ENCODE measurements at places on chromosomes 16 and 17.

DNA sequence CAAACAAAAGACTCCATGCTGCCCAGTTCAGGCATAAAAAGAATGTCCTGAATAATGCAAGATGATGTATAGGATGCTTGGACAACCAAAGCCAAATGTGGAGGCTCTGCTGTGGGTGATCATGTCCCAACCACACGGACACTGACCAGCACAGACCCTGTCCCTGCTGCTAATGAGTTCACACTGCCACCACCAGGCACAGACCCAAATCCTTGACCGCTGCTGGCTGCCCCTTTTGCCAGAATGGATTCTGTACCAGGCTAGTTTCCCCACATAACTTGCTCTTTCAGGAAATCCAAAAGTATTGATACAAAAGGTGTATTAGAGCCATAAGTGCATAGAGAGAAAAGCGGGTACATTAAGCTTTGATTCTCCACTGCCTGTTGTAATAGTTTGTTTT is 60.9 kb downstream of the XYLT1 start:
- DNase-seq = no peak

DNA sequence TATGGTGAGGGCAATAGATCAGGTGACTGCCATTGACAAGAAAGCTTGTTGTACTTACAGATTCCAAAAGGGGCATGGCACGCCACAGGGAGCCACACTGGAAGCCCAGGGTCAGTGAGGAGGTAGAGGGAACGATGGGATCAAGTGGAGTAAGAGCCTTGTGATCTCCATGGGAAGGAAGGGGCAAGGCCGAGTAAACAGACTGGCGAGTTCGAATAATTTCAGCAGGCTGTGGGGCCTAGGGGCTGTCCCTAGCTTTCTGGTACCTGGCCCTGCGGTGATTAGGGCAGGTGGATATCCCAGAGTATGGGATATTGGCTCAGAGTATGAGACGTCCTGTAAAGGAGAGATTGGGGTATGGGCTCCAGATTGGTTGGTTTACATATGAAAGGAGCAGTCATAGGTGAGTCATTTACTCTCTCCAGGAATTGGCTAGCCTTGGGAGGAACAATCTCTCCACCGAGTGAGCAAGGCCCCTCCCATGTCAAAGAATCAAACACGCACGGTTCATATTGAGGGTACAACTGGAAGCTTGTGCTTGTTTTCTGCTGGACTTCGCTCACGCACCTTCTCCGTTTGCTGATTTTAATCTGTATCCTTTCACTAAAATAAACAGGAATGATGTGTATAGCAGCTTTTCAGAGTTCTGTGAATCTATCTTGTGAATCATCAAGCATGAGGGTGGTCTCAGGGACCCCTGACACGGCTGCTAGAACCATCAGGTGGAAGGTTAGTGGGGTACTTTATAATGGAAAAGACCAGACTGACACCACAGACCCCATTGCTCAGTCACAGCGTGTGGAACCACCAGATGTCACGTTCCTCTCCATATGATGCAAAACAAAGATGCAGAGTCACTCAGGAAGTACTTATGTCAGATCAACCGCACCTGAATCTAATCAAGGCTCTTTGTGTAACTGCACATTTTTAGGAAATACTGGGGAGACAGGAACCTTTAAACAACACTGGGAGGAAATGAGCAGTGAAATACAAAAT is 27.9 kb downstream of the GABARAPL2 start:
- DNase-seq = no peak

- DNase-seq = no peak
These were observed 3.1 kb upstream of the MIF4GD start for GRCh38 chr17:75273977-75274708.

DNA sequence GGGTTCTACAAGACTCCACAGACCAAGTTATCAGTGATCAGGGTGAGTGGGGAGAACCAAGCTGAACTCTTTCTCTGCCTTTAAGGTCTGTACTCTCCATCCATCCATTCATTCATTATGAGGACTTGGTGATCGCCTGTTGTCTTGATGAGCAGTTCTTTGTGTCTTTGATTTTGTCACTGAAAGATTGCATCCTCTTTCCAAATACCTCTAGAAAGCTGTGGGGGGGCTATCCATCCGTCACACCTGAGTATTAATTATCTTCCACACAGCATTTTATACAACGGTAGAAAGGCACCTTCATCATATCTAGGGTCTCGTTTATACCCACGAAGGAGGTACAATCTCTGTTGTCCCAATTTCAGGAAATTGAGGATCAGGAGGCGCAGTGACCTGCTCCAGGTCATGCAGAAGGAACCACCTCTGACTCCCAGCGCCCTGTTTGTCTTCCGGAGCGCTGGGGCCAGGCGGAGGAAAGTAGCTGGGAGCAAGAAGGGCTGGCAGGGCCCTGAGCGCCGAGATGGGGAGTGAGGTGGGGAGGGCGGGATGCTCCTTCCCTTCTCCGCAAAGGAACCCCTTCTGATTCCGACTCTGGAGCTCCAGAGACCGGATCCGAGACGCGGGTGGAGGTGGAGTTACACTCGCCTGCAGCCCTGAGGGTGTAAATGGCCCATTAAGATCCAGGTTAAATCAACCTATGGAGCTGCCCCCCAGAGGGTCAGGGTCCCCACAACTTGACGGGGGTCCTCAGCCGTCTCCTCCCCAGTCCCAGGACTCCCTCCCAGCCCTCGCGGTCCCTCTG is 605 bp upstream of the ABAT start:
- DNase-seq = no peak

DNA sequence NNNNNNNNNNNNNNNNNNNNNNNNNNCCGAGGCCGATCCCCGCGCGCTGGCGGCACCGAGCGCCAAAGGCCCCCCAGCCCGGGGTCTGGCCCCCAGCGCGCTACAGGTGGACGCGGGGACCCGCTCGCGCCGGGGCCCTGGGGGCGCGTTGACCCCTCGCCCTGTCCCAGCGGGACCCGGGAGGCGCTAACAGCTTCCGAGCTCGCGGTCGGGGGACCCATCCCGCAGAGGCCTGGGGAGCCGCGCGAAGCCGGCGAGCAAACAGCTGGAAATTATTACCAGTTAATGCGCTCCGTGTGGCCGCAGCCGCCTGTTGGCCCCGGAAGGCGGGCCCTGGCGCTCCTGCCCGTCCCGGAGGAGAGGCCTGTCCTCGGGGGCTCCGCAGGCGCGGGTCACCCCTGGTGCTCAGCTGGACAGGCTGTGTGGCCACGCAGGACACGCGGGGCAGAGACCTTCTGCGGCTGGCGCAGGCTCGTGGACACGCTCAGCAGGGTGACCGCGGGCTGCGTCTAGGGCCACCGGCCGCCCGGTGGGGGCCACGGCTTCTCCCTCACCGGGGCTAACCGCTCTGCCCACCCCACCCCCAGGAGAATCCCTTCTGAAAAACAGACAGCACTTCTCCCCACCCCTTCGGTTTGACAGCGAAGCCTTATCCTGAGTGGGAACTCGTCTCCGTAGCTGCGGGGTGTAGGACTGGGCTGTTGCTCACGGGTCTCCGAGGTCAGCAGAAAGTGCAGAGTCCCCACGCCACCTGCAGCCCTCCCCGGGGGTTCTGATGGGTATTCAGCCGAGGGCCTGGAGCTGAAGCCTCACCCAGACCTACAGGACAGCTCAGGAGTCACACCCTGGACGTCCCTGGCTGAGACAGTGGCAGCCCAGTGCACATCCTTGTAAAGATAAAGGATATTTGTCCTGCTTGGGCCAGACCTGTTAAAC is 138.7 kb upstream of the RPH3AL start:
- DNase-seq = no peak

DNA sequence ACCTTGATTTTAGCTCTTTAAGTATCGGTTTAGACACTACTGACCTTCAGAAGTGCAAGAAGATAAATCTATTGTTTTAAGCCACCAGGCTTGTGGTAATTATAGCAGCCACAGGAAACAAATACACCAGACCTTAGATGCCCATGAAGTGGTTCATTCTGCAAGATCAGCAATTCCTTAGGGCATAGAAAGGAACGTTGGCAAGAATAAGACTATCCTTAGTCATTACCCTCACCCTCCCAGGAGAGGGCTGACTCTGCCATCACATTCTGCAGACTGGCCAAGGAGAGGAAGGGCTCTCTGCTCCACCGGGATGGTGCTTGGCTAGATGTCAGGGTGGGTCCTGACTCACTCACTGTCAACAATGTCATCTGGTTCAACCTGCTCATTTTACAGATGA is 14.1 kb upstream of the NDEL1 start:
- no peak for DNase-seq

Data from stimulated activated CD4-positive, alpha-beta T cell treated with anti-CD3 and anti-CD28 coated beads, Interleukin-1b, Interleukin-23, amount 100 ng/mL, for 24 hours (primary cell).